ENCODE measurements at places on chromosomes 1 and 21.

- DNase-seq = no peak
These were observed 29.9 kb downstream of the NUAK2 start for GRCh38 chr1:205291596-205291995.

- no peak for DNase-seq
These were observed 2.6 kb upstream of the PER3 start for GRCh38 chr1:7781501-7781900.

- DNase-seq = no peak
These were observed 98.6 kb downstream of the OMA1 start for GRCh38 chr1:58447886-58448285.

DNA sequence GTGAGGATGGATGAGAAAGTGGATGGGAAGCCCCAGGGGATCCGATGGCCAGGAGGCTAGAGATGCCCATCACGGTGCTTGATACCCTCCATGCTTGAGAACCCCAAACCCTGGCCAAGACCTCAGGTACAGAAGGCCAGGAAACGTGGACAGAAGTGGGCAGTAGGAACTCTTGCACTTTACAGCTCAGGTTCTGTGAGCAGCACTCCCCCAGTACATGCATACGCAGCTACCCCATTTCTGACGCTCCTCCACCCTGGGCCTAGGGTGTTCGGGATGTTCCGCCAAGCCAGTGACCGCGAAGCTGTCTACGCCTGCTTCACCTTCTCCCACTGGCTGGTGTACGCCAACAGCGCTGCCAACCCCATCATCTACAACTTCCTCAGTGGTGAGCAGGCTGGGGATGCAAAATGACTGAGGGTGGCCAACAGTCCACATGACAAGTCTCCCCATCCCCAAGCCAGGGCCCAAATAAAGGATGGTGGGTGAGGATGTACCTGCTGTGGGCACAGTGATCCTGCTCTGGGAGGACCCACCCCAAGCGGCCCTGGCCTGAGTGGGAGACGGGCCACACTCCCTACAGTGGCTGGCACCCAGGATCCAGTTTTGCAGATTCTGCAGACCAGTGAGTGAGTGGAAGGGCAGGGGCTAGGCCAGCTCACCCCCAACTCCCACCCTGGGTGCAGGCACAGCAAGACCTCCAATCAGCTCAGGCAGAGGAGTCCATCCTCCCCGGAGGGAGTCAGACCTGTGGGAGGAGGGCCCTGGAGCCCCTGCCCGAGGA, 7.4 kb downstream of the HCRTR1 start:
- DNase-seq = no peak

GRCh38 chr1:87902830-87903229, 574.1 kb downstream of the LMO4 start:
- DNase-seq = no peak

GRCh38 chr1:23909412-23909811, 3.8 kb downstream of the CNR2 start:
- no peak for DNase-seq

DNA sequence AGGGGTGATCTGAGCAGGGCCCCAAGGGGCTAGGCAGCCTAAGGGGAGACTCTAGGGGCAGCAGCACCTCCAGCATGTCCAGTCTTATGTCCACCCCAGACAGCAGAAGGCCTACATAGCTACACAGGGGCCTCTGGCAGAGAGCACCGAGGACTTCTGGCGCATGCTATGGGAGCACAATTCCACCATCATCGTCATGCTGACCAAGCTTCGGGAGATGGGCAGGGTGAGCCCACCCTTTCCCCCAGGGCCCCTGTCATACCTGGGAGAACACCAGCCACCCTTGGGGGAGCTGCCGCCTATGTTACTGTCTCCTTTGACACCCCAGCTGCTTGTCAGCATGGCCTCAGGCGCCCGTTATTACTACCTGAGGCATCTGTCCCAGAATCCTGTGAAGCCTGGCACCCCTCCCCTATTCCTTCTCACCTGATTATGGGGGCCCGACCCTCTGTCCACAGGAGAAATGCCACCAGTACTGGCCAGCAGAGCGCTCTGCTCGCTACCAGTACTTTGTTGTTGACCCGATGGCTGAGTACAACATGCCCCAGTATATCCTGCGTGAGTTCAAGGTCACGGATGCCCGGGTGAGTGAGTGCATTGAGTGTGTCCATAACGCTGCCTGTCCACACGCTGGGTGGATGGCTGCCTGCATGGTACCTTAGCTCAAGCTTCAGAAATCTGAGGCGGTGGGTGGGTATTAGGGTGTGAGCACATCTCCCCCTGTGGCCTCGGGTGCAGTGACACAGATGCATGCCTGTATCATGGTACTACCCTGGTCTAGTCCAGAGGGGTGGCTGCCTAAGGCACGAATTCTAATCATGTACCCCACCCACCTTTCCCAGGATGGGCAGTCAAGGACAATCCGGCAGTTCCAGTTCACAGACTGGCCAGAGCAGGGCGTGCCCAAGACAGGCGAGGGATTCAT, 29.7 kb upstream of the KDM4A start:
- DNase-seq = no peak

GRCh38 chr1:162323023-162323422, 53.6 kb downstream of the SPATA46 start:
- no peak for DNase-seq

- DNase-seq = no peak
These were observed 1.2 kb upstream of the TSPAN2 start for GRCh38 chr1:115090540-115090939.

- no peak for DNase-seq
These were observed 109.0 kb downstream of the HIVEP3 start for GRCh38 chr1:41809692-41810091.

- no peak for DNase-seq
These were observed 56.2 kb downstream of the NTNG1 start for GRCh38 chr1:107196973-107197562.

GRCh38 chr1:16073490-16074119, at the start of gene FAM131C:
Gene FAM131C, minus strand, starts transcription at chr1:16073651. Its CDS starts 209 bp downstream, at chr1:16073442.
- peak; percentile 15 for DNase-seq

DNA sequence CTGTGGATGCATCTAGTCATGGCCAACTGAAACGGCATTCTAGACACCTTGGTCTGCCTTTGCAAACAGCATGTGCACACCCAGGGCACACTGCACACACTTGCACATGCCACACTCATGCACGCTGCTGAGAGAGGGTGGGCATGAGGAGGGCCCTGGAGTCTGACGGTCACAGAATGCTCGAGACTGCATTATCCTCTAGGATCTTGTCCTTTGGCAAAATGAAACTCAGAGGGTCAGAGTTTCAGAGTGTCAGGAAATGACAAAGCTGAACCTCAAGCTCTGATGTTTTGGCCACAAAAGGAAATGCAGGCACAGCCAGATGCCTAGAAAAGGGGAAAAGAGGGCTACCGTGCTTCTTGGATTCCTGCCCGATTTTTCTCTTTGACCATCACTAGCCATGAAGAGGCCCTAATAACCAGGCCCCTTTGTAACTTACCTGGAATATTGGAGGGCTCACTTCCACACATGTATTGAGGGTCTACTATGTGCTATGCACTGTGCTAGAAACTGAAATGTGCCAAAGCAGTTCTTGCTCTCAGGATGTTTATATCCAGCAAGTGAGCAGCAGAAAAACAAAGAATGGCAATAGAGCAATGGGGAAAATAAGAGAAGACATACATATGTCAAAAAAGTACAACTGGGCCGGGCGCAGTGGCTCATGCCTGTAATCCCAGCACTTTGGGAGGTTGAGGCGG, 65.4 kb downstream of the TOMM20 start:
- DNase-seq = no peak

DNA sequence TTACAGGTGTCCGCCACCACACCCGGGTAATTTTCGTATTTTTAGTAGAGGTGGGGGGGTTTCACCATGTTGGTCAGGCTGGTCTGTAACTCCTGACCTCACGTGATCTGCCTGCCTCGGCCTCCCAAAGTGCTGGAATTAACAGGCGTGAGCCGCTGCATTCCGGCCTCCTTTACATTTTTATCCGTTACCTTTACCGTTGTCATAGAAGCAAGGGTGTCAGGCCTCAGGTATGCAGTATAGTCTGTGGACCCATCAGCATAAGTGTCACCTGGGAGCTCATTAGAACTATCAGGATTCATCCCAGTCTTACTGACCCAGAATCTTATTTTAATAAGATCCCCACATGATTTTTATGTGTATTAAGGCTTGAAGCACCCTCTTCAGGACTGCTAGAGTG, 5.4 kb downstream of the CDC42 start:
- DNase-seq = no peak

DNA sequence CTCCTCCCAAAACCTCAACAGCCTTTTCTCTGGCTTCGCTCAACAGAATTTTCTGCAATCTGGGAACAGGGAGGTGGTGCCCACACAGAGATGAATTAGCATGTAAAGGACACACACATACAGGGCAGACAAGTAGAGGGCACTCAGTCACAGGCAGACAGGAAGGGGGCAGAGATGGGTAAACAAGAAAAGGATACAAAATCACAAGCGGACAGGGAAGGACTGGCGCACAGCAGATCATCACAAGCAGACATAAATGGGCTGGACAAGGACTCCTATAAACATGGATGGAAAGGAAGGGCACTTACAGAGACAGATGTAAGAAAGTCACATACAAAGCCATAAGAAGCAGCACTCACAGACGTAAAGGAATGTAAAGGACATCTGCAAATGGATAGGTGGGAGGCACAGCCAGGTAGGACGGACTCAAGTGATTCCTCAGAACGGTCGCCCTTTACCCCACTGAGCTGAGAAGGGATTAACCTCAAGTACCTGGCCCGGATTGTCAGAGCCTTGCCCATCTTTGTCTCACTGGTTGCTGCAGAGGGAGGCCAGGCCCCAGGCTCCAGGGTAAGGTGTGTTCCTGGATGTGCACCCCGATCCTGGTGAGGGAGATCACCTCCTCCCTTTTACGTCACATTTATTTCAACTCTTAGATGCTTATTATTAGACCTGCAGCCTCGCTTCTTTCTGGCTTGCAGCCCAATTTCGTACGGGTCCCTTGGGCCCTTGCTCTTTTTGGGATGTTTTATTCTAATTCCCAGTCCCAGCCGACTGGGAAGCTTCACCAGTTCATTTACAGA, 836 bp upstream of the PRCC start:
- no peak for DNase-seq

GRCh38 chr1:227893949-227894721, 53.6 kb downstream of the WNT9A start:
- no peak for DNase-seq

- no peak for DNase-seq
These were observed 38.4 kb upstream of the RBM34 start for GRCh38 chr1:235199441-235199840.

DNA sequence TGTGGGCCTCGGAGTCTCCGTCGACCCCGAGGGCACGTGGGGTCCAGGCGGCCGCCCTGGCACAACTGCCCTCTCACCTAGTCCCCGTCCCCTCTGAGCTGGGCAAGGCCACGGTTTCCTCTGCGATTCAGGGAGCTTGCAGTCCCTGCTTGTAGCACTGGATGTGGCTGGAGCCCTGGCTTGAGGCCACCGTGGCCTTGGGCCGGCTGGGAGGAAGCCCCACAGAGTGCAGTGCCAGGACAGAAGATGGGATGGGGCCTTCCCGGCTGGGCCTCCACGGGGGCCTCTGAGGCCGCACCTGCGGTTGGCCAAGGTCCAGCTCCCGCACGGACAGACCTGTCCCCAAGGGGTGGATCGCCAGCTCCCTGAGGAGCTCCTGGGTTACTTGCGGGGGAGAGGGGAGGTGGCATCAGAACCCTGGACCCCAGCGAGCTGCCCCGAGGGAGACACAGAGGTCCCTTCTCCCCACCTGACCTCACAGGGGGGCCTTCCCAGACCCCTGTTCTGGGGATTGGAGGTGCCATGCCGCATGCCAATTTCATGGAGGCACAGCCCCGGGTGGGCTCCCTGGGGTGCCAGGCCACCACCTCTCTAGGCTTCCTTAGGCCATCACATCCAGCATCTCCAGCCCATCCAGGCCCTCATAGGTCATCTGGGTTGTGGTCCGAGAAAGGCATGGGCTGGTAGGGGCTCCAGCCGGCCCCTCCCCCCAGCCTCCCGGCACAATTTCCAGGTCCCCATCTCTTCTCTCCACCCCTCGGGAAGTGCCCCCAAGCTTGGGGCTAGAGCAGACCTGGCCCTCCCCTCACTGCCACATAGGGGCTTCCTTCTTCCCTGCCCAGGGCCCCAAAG, 80.8 kb downstream of the MORN1 start:
- DNase-seq = no peak

DNA sequence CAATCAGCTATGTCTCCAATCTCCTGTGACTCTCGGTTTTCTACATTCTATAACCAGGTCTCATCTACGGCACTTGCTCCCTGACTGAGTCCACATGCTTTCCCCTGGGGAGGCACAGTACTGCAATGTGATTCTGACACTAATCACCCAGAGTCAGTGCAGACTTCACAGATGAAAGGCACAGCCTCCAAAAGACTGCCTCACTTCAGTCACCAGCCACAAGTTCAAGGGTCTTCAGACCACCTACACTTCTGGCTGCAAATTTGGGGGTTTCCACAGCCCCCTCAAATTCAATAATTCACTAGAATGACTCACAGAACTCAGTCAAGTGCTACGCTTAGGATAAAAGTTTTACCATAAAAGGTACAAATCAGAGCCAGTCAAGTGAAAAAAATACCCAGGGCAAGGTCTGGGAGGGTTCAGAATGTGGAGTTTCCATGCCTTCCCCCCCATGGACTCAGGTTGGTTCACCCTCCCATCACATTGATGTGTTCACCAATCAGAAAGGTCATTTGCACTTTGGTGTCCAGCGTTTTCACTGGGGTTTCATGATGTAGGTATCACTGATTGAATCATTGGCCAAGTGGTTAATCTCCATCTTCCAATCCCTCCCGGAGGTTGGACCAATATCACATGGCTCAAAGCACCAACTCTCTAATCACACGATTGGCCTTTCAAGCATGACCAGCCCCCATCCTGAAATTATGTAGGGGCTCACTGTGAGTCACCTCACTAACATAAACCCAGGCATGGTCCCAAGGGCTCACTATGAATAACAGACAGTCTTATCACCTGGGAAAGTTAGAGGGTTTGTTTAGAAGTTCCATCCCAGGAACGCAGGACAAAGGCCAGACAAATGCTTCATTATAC, 182.9 kb upstream of the CAMK1G start:
- DNase-seq = no peak

Data from CD4-positive, alpha-beta T cell treated with Interleukin-2 at 100 ng/mL for 4 hours (primary cell).